ENCODE measurements at places on chromosomes 13 and 19.

GRCh38 chr13:32117001-32117400, 85.4 kb downstream of the FRY start:
- DNase-seq, result no peak

GRCh38 chr13:98201984-98202383, 24.9 kb upstream of the RNF113B start:
- no peak for DNase-seq

DNA sequence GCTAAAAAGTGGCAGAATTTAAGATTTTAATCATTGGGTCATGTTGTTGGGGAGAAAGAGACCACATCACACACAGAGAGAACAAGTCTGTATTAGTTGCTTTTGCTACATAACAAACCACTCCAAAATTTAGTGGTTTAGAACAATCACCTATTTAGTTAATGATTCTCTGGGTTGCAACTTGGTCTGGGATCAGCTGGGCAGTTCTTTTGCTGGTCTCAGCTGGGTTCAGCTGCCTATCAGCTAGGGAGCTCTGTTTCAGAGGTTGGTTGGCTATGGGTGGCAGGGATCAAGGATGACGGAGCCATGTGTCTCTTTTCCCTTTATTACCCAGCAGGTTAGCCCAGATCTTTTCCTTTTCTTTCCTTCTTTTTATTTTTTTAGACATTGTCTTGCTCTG, 8.9 kb downstream of the PINLYP start:
- no peak for DNase-seq

GRCh38 chr13:38900188-38900587, 90.4 kb downstream of the STOML3 start:
- DNase-seq, result no peak

- no peak for DNase-seq
Measured at GRCh38 chr13:73924607-73925006, 209.6 kb downstream of the KLF12 start.

- no peak for DNase-seq
Measured at GRCh38 chr13:77545626-77546412, 10.3 kb downstream of the SCEL start.

DNA sequence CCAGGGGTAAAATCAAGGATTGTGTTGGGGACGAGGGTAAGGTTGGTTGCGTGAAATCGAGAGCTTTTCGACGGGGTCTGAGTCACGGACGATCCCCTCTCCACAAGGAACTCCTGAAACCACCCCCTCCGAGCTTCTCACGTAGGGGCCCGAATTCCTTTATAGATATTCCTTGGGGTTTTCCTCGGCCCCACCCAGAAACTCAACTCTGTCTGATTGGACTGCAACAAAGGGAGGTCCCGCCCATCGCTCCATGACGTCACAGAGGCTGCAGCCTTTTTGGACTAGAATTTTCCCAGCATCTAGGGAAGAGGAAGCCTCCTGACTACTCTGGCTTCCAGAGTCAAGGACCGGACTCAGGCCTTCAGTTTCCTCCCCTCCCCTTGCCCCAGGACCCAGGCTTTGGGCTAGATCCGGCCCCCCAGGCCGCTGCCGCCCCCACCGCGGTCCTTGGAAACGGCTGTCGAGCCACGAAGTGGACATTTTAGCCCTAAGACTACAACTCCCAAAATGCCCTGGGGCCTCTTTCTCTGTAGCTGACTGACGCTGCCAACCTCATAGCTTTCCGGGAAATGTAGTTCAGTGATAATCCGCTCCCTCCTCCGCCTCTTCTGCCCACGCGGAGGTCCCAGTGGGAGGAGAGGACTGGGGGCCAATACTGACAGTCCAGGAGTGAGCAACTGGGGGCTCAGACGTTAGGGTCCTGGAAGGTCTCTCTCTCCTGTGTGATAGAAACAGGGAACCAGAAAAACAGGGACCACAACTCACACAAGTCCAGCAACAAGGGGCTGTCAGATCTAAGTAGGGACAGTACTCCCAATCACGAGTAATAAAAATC, at the start of gene IZUMO1:
Gene IZUMO1 (minus strand): TSS at position 172 of the 838 bp plus-strand sequence. CDS start 1,050 bp downstream, outside the sequence.
- DNase-seq, result no peak

GRCh38 chr13:93341517-93341916, 114.9 kb downstream of the GPC6 start:
- no peak for DNase-seq

DNA sequence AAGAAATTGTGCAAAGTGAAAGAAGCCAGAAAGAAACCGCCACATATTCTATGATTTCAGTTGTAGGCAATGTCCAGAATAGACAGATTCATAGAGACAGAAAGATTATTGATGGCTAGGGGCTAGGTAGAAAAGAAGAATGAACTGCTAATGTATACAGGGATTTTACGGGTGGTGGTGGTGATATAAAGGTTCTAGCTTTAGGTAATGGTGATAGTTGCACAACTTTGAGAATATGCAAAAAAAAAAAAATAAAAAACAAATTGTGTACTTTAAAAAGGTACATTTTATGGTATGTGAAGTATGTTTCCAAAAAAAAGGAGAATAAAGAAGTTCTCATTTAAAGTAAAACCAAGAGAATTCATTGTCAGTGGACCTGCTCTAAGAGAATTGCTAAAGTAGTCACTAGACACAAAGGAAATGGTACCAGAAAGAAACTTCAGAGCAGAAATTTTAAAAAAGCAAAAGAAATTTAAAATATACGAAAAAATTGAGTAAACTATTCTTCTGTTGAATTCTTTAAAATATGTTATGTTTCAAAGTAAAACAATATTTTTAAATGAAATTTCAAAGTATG, 680.1 kb downstream of the UQCRFS1 start:
- no peak for DNase-seq

- no peak for DNase-seq
Measured at GRCh38 chr13:89828506-89828905, 1519.0 kb upstream of the MIR17HG start.

- DNase-seq, result peak; percentile 30
Measured at GRCh38 chr19:1651568-1652291, 685 bp downstream of the TCF3 start.

DNA sequence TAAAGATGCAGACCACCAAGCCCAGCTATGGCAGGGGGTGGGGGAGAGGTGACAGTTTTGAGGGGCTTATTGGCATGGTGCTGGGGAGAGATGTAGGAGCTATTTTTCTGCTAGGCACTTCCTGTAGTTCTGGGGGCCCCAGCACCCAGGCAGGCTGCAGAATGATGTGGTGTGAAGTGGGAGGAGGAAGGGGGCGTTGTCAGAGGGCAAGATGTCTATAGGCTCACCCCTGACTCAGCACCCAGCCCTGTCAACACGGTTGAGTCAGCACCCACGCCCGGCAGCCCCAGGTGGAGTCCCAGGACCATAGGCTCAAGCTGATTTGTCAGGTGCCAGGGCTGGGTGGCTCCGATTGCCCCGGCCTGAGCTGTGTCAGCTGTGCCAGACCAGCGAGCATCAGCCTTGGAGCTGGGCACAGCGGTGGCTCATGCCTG, 5.8 kb downstream of the KLF2 start:
- DNase-seq, result peak; percentile 76

DNA sequence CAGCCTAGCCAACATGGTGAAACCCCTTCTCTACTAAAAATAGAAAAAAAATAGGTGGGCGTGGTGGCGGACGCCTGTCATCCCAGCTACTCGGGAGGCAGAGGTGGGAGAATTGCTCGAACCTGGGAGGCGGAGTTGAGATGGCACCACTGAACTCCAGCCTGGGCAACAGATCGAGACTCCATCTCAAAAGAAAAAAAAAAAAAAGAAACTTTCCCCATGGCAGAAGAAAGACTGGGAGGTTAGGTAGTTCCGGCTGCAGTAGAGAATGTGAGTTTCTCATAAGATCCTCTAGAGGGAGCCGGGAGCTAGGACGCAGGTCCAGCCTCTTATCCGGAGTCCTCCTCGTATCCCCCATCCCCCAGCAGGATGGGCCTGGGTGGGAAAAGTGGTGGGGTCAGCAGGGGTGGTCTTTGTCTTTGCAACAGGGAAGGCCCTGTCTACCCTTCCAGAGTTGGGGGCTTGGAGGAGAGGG, 13.2 kb upstream of the CREB3L3 start:
- no peak for DNase-seq

DNA sequence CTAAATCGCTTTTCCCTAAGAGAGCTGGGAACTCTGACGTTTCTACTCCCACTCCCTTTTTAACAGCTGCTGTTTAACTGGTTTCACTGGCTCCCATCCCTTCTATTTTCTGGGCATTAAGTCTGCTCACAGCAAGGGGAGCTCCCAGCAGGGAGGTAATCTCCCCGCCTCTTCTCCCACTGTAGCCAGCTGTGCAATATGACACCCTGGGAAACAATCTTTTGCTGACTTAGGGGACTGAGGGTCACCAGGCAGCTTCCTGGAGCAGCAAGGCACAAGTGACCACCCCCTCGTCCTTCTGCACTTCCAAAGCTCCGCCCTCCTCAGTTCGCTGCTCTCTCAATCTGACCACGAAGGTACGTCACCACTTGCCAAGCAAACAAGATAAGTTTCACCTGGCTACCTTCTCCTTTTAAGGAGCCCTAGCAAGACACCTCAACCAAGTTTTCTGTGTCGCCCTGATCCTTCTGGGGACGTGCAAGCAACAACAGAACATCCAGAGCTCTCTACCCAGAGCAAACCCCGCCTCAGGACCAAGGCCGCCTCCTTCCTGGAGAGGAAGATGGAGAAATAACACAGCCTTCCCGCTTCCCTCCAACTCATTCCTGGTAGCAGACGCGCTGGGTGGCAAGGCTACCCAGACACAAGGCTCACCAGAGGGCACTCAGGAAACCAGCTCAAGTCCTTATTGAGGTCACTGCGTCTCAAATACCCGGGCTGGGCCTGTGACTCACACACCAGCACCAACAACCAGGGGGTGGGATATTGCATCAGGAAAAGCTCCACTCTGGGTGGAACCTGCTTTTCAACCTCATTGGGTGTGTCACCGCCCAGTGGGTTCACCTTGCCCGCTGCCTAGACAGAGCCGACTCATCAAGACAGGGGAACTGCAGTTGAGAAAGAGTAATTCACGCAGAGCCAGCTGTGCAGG, 92.4 kb downstream of the STK24 start:
- DNase-seq, result peak; percentile 27

GRCh38 chr13:29707876-29708543, 112.5 kb upstream of the SLC7A1 start:
- DNase-seq, result no peak

DNA sequence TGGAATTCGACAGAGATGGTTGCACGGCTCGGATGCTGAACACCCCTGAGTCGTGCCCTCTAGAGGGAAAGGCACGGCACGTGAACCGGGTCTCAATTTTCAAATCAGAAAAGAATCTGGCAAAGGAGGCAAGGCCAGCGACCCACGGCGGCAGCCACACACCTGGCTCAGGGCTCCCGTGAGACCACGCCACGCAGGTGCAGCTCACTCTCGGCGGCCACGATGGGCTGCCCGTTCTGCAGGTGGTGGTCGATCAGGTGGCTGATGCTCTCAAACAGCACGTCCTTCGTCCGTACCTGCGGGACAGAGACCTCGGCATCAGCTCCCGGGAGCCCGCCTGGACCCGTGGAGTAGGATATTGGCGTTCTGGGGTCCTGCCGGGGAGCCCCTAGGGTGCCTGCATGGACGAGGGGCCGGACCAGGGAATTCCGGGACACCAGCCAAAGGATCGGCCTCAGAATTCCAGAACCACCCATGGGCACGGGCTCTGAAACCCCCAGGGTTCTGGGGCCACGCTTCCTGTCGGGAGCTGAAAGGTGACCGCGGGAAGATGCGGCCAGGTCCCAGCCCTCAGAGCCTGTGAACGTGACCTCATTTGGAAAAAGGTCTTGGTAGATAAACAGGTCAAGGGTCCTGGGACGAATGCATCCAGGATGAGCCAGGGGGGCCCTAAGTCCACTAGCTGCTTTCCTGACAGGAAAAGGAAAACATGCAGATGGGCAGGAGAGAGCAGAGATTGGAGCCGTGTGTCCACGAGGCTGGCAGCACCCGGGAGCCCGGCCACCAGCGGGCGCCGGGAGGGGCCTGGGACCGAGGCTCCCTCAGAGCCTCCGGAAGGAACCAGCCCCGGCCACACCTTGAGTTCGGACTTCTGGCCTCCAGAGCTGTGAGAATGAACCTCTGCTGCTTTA, 10.1 kb upstream of the C2CD4C start:
- no peak for DNase-seq

DNA sequence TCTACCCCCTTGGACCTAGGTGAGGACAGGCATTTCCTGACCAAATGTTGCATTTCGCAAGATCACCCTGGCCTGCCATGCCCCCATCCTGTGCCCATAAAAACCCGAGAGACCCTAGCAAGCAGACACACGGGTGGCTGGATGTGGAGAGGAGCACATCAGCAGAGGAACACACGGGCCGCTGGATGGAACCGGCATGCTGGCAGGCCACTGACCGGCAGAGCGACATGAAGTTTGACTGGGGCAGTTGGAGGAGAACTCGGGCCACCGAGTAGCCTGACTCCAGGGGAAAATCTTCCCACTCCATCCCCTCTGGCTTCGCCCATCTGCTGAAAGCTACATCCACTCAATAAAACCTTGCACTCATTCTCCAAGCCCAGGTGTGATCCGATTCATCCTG, 329.3 kb downstream of the FGF9 start:
- no peak for DNase-seq

- DNase-seq, result no peak
Measured at GRCh38 chr13:48879432-48879831, 96.3 kb upstream of the FNDC3A start.

DNA sequence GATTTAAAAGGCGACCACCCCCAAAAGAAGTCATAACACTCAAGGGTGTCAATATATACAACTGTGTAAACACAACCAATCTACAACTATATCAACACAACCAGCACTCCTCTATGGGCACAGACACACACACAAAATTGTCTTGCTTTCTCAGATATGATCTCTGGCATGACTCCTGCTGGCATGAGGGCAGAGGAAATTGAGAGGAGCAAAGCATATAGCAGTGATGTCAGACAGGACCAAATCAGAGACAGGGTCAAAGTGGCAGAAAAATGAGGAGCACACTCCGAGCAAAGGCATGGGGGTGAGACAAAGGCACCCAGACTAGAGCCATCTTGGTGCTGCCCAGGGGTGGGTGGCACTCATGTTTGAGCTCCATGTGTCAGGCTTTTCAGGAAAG, 9.6 kb downstream of the IRGQ start:
- no peak for DNase-seq

DNA sequence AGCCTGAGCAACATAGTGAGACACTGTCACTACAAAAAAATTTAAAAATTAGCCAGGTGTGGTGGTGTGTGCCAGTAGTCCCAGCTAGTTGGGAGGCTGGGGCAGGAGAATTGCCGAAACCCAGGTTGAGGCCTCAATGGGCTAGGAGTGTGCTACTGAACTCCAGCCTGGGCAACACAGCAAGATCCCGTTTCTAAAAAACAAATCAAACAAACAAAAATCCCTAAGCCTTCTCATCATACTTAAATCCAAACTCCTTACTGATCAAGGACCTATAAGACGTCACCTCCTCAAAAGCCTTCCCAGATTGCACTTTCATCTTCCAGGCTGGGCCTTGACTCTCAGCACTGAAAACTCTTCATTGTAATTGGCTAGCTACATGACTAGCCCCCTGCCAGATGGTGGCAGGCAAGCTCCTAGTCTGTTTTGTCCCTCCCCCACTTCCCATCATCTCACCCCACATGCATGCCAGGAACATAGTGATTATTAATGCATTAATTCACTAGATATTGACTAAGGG, 17.5 kb upstream of the NANOS3 start:
- DNase-seq, result no peak

DNA sequence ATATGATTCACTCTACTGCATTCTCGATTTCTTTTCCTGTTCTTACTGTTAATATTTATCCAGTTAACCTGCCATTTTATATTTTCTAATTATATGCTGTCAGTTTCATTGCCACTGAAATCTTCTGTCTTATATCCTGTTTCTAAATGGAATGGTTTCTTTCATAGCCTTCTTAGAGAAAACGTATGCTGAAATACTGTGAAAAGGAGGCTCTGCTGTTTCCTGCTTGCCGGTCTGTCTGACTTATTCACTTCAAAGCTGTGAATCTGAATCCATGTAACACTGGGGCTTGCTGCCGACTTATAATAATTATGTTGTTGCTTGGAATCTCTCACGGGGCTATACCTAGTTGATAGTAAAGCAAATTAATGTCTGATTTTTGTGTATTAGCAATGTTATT, 80.0 kb downstream of the GPR12 start:
- no peak for DNase-seq
